ENCODE measurements at places on chromosomes 11 and 22. TPM values are rescaled to one million over a fixed set of nuclear protein-coding genes. Genes with fewer than 3 reads are reported as not detected.

Gene SLC15A3
- 60.4 TPM for total RNA-seq

Gene FANCF
- total RNA-seq = 9.5 TPM

DNA sequence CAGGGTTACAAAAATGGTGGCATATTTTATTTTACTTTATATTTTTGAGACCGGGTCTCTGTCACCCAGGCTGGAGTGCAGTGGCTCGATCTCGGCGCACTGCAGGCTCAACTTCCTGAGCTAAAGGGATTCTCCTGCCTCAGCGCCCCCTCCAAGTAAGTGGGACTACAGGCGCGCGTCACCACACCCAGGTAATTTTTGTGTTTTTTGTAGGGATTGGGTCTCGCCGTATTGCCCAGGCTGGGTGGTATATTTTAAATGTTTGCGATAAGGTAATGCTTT is 652 bp upstream of the FOSL1 start:
- peak overlapping the region; percentile 70 for H3K4me3 ChIP-seq
- no peak overlapping the region for H3K27ac ChIP-seq
- no peak for DNase-seq
- no peaks in the 10 kb centered on the region for H3K36me3 ChIP-seq

- no peaks in the 10 kb centered on the region for H3K27me3 ChIP-seq
- DNase-seq = no peak
- no peaks in the 10 kb centered on the region for H3K36me3 ChIP-seq
- H3K4me3 ChIP-seq = no peak overlapping the region
- H3K4me1 ChIP-seq = no peaks in the 10 kb centered on the region
Measured at GRCh38 chr11:84103096-84103495, 816.9 kb upstream of the CCDC90B start.

GRCh38 chr11:116910378-116910777 is 73.0 kb upstream of the APOA1 start:
- H3K27me3 ChIP-seq = no peaks in the 10 kb centered on the region
- no peaks in the 10 kb centered on the region for H3K36me3 ChIP-seq
- no peak overlapping the region for H3K4me3 ChIP-seq
- peaks cover 9% of the 10 kb centered on the region for H3K4me1 ChIP-seq

DNA sequence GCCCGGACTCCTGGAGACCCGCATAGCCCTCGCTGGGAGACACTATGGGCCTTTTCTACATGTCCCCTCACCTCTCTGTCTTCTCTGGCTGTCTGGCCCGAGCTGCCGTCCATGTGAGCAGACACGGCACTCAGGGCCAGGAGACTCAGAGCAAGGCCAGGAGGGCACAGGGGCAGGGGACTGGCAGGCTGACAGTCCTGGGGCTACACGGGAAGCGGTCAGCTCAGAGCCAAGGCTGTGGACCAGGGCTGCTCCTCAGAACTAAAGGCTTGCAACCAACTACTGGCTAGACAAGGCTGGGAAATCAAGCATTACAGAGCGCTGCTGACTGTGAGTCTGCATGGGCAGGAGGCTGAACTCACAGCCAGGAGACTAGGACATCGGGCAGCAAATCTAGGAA is 56.1 kb upstream of the CDON start:
- H3K4me1 ChIP-seq = peaks cover 24% of the 10 kb centered on the region
- H3K4me3 ChIP-seq = no peak overlapping the region
- no peak for DNase-seq
- H3K36me3 ChIP-seq = no peaks in the 10 kb centered on the region
- H3K27ac ChIP-seq = no peak overlapping the region

- no peak overlapping the region for H3K27ac ChIP-seq
- H3K36me3 ChIP-seq = no peaks in the 10 kb centered on the region
- no peak overlapping the region for H3K4me3 ChIP-seq
- no peaks in the 10 kb centered on the region for H3K4me1 ChIP-seq
Measured at GRCh38 chr11:86932259-86932585, 23.0 kb downstream of the FZD4 start.

DNA sequence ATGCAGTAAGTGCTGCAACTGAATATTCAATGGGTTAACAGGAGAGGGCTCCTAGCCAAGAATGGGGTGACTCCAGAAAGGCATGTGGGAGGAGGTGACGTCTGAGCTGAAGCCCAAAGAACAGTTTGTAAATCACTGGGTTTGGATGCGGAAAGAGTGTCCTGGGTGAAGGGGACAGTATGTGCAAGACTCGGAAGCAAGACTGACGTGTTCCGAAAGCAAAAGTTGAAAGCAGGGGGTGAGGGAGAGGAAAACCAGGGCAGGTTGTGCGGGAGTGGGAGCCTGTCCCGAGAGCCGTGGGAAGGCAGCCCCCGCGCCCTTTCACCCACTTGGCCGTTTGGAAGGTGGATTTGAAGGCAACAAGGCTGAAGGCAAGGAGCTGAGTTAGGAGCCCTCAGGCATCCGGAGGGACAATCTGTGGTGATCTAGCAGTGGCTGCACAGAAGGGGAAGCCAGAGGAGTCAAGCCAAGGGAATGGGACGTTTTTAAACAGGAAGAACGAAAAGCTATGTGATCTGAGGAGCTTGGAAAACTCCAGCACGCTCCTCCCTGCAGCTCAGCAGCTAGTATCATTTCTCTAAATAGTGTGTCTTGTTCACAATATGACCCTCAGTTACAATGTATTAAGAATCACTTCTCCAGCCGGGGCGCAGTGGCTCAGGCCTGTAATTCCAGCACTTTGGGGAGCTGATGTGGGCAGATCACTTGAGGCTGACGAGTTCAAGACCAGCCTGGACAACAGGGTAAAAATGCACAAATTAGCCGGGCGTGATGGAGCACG is 7.7 kb downstream of the SLC25A18 start:
- no peak overlapping the region for H3K4me3 ChIP-seq
- DNase-seq = no peak
- H3K27ac ChIP-seq = peak overlapping the region; percentile 82
- no peaks in the 10 kb centered on the region for H3K36me3 ChIP-seq

Gene CRYBA4
- total RNA-seq = not detected

DNA sequence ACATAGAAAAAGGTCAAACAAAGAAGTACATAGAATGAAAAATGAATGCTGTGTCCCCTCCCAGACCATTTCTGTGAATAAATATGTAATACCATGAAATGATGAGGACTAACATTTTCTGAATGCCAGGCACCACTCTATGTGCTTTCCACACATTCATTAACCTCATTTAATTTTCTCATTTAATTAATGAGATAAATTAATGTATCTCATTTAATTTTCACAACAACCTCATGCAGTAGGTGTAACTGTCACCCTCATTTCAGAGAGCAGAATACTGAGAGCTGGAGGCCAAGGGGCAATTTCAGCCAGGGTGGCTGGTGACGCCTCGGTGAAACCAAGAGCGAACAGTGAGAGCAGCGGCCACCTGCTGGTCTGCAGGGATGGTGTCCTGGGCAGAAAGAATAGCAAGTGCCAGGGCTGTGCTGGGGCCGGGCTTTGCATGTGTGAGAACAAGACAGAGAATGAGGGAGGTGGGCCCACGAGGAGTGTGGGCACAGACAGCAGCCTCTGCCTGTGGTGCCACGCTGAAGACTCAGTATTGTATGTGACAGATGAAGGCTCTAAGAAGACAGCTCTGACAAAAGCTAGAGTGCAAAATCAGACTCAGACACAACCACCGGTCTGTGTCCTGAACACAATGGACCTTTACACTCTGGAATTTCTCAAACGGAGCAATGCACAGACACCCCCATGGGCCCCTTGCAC is 1.8 kb upstream of the SERPIND1 start:
- H3K36me3 ChIP-seq = peaks cover 9% of the 10 kb centered on the region
- no peaks in the 10 kb centered on the region for H3K4me1 ChIP-seq
- DNase-seq = no peak

DNA sequence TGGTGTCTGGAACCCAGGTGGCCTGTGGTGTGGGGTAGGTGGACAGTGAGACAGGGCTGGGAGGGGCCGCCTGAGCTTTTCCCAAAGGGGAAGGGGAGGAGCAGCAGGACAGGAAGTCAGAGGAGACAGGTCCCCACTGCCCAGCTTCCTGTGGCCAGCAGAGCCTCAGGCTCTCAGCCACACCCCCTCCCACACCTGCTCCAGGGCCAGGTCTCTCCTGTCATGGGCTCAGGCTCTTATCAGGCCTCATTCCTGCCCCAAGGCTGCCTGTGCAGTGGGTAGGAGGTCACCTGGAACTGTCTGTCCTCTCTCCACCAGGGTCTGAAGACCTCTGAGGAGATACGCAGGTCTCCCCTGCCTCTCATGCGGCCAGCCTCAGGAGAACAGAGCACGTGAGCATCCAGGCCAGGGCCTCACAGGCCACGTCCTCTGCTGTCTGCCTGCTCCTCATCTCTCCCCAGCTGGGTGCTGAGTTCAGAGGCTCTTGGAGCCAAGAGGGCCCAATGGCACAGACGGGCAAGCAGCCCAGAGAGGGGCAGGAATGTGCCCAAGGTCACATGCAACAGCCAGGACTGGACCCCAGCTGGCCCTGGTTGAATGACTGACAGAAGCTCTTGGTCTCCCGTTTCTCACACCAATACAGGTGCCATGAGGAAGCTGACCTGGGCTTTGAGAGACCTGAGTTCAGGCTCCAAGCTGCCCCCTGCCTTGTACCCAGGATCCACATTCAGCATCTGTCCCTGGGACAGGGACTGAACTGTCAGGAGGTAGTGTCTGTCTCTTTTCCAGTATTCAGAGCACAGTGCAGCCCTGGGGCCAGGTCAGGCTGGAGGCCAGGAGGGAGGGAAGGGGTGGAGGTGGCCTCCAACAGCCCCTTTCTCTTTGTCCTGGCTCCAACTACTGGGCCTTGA is 16.7 kb downstream of the STARD10 start:
- H3K27ac ChIP-seq = no peak overlapping the region
- peaks cover 3% of the 10 kb centered on the region for H3K4me1 ChIP-seq
- H3K36me3 ChIP-seq = no peaks in the 10 kb centered on the region

DNA sequence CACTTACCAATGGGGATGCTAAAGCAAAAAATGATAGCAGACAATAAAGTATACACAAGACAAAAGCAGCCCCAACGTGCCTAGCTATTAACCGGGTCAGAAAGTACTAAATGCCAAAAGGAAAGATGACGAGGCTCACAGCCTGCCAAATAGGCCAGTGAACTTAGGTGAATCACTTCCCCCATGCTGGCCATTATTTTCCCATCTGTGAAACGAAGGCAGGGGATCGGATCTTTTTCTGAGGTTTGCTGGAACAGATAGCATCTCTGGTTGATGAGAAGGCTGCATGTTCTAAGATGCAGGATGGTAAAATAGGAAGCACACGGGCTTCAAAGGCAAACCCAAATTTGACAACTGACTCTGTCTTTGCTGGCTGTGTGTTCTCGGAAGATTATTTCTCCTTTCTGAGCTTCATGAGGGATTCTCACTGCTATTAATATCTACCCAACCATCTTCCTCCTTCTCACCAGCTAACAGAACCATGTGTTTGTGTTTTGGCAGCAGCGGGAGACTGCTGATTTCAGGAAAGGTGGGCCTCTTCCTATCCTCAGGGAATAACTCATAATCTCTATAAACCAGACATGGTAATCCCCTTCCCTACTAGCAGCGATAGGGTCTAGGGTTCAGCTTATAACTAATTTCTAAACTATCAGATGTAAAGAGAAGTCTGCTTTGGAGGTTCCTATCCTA is 390.7 kb downstream of the LARGE1 start:
- no peak for DNase-seq
- H3K27me3 ChIP-seq = no peaks in the 10 kb centered on the region
- H3K4me3 ChIP-seq = no peak overlapping the region
- no peaks in the 10 kb centered on the region for H3K36me3 ChIP-seq

Gene TPBGL
- 1.3 TPM for total RNA-seq

GRCh38 chr11:80414181-80415165 is 973.6 kb upstream of the TENM4 start:
- no peak overlapping the region for H3K4me3 ChIP-seq
- peak; percentile 20 for DNase-seq
- H3K27me3 ChIP-seq = no peaks in the 10 kb centered on the region
- no peaks in the 10 kb centered on the region for H3K4me1 ChIP-seq
- H3K36me3 ChIP-seq = no peaks in the 10 kb centered on the region

- no peak overlapping the region for H3K4me3 ChIP-seq
- H3K36me3 ChIP-seq = no peaks in the 10 kb centered on the region
- H3K27me3 ChIP-seq = no peaks in the 10 kb centered on the region
- H3K27ac ChIP-seq = no peak overlapping the region
- H3K4me1 ChIP-seq = no peaks in the 10 kb centered on the region
- DNase-seq = no peak
Measured at GRCh38 chr11:35550374-35551036, 25.1 kb upstream of the PAMR1 start.

Gene FXYD6
- 41.4 TPM for total RNA-seq

GRCh38 chr11:123375832-123376231 is 54.2 kb upstream of the GRAMD1B start:
- H3K4me1 ChIP-seq = no peaks in the 10 kb centered on the region
- no peak overlapping the region for H3K4me3 ChIP-seq
- no peaks in the 10 kb centered on the region for H3K36me3 ChIP-seq
- H3K27me3 ChIP-seq = no peaks in the 10 kb centered on the region
- no peak overlapping the region for H3K27ac ChIP-seq

Gene KDM4E
- total RNA-seq = not detected

Gene LRRC10B
- 0.29 TPM for total RNA-seq

- no peaks in the 10 kb centered on the region for H3K4me1 ChIP-seq
- no peaks in the 10 kb centered on the region for H3K36me3 ChIP-seq
- H3K27ac ChIP-seq = no peak overlapping the region
- no peak overlapping the region for H3K4me3 ChIP-seq
- no peak for DNase-seq
Measured at GRCh38 chr11:8744423-8744822, 61.8 kb downstream of the RPL27A start.

GRCh38 chr22:49771266-49772065 is 56.2 kb downstream of the BRD1 start:
- no peak overlapping the region for H3K4me3 ChIP-seq
- H3K27me3 ChIP-seq = no peaks in the 10 kb centered on the region
- no peaks in the 10 kb centered on the region for H3K4me1 ChIP-seq

DNA sequence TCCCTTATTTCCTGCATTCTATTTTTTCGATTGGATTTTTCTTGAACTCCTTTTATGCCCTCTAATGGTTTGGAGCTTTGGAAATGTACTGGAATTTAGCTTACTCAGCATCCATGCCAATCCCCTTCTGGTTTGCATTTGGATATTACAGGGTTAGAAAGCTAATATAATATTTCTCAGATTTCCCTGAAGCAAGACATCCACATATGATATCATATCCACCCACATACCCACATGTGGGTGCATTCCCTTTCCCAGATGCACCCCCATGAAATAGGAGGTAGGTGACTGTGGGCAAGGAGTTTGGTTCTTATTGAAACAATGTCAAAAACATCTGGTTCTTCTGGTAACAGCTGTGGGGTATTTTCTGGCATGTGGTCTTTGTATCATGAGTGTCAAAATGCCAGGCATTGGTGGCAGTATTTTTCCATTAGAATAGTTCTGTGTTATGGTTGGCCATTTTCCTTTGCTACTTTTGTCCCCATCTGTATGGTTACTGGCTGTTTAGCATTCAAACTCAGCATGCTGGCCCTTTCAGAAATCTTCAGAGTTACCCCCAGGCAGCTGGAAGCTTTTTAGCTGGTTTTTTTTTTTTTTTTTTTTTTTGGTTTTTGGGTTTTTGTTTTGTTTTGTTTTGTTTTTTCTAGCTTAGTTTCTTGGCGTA is 32.7 kb upstream of the DDX10 start:
- no peak overlapping the region for H3K27ac ChIP-seq
- no peaks in the 10 kb centered on the region for H3K4me1 ChIP-seq
- no peak for DNase-seq
- no peak overlapping the region for H3K4me3 ChIP-seq
- no peaks in the 10 kb centered on the region for H3K27me3 ChIP-seq
- H3K36me3 ChIP-seq = no peaks in the 10 kb centered on the region

Gene KLHDC7B
- 0.73 TPM for total RNA-seq

Gene ANKK1
- 0.09 TPM for total RNA-seq

Gene OR5T3
- total RNA-seq = not detected

- no peaks in the 10 kb centered on the region for H3K27me3 ChIP-seq
- H3K4me1 ChIP-seq = no peaks in the 10 kb centered on the region
- H3K27ac ChIP-seq = no peak overlapping the region
Measured at GRCh38 chr11:33412241-33412640, 155.1 kb downstream of the HIPK3 start.

- DNase-seq = no peak
- H3K27me3 ChIP-seq = no peaks in the 10 kb centered on the region
- no peak overlapping the region for H3K27ac ChIP-seq
- H3K4me3 ChIP-seq = no peak overlapping the region
Measured at GRCh38 chr11:40132912-40133311, 1326.5 kb downstream of the LRRC4C start.
